ENCODE measurements at places on chromosomes 6 and 20. TPM values are rescaled to one million over a fixed set of nuclear protein-coding genes. Genes with fewer than 3 reads are reported as not detected.

Gene SMPDL3A
- total RNA-seq = not detected

Gene TBX18
- not detected for total RNA-seq

Gene LPA
- not detected for total RNA-seq

Gene NRSN1
- not detected for total RNA-seq

Gene HLA-DOB
- 3.1 TPM for total RNA-seq

DNA sequence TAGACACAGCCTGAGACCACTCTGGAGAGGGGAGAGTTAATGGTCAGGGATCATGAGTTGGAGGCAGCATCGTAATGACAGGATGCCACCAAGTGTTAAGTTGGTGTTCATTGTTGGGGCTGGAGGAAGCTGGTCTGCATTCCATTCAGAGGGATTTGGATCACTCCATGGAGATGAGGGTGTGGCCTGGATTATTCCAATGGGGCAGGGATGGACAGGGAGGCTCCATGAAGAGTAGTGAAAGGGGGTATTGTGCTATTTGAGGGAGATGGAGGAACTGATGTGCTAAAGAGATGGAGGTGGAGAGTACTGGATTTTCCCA is 1.1 kb downstream of the SAPCD1 start:
- DNase-seq = no peak
- H3K36me3 ChIP-seq = peaks cover 34% of the 10 kb centered on the region
- H3K27ac ChIP-seq = peak overlapping the region; percentile 67
- H3K27me3 ChIP-seq = no peaks in the 10 kb centered on the region

- H3K36me3 ChIP-seq = peaks cover 22% of the 10 kb centered on the region
- H3K4me3 ChIP-seq = peak overlapping the region; percentile 84
- H3K27ac ChIP-seq = peak overlapping the region; percentile 92
- peaks cover 26% of the 10 kb centered on the region for H3K4me1 ChIP-seq
Measured at GRCh38 chr6:152232501-152233151, 404.5 kb downstream of the SYNE1 start.

GRCh38 chr6:132202574-132202973 is 198.7 kb downstream of the MOXD1 start:
- H3K36me3 ChIP-seq = no peaks in the 10 kb centered on the region
- peaks cover 10% of the 10 kb centered on the region for H3K27me3 ChIP-seq
- no peaks in the 10 kb centered on the region for H3K4me1 ChIP-seq
- H3K4me3 ChIP-seq = no peak overlapping the region

GRCh38 chr6:7542874-7543624 is 1.6 kb downstream of the DSP start:
- DNase-seq = no peak
- H3K36me3 ChIP-seq = no peaks in the 10 kb centered on the region
- H3K27ac ChIP-seq = no peak overlapping the region
- peak overlapping the region; percentile 76 for H3K4me3 ChIP-seq
- H3K4me1 ChIP-seq = peaks cover 7% of the 10 kb centered on the region
- H3K27me3 ChIP-seq = peaks cover 80% of the 10 kb centered on the region

DNA sequence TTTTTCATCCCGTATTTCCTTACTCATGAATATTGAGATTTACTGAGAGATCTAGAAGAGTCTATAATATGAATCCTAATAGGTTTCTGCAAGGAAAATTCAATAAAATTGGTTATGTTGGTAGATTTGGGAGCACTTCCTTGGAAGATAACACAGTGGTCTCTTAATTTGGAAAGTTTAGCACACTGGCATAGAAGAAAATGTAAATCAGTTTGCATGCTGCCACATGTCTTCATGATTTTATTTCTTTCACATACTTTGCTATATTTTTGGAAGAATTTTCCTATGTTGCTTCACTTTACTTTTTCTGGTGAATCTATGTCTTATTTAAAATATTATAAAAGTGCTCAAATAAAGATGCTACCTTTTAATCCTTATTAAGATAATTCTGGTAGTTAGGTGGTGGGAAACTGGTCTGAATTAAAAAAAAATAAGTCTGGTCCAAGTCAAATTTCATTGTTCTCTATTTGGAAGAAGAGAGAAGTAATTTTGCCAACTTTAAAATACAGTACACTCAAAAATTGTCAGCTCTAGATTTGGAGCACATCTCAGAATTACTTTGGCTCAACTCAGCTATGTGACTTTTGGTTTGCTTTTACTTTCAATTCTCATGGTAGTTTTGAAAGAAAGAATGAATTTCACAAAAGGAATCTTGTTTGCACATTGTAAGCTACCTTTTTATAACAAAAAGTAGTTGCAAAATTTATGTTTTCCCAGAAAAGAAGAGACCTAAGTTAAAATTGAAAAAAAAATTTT is 197.3 kb downstream of the CENPW start:
- H3K27ac ChIP-seq = no peak overlapping the region
- no peaks in the 10 kb centered on the region for H3K36me3 ChIP-seq
- peaks cover 2% of the 10 kb centered on the region for H3K27me3 ChIP-seq
- no peak for DNase-seq

GRCh38 chr20:3074812-3075211 is 3.4 kb downstream of the OXT start:
- no peak overlapping the region for H3K4me3 ChIP-seq
- H3K36me3 ChIP-seq = no peaks in the 10 kb centered on the region
- peaks cover 36% of the 10 kb centered on the region for H3K27me3 ChIP-seq
- H3K27ac ChIP-seq = no peak overlapping the region
- no peak for DNase-seq
- H3K4me1 ChIP-seq = peaks cover 25% of the 10 kb centered on the region

GRCh38 chr6:146369866-146370265 is 173.8 kb upstream of the RAB32 start:
- H3K27ac ChIP-seq = no peak overlapping the region
- H3K36me3 ChIP-seq = no peaks in the 10 kb centered on the region
- DNase-seq = no peak
- H3K4me1 ChIP-seq = no peaks in the 10 kb centered on the region
- H3K27me3 ChIP-seq = no peaks in the 10 kb centered on the region

GRCh38 chr6:32117461-32117860 is 8.3 kb upstream of the TNXB start:
- H3K36me3 ChIP-seq = peaks cover 17% of the 10 kb centered on the region
- H3K4me3 ChIP-seq = no peak overlapping the region
- no peaks in the 10 kb centered on the region for H3K27me3 ChIP-seq
- peaks cover 2% of the 10 kb centered on the region for H3K4me1 ChIP-seq
- no peak overlapping the region for H3K27ac ChIP-seq

Measured in activated naive CD8-positive, alpha-beta T cell treated with anti-CD3 and anti-CD28 coated beads, Interleukin-2, amount 10 ng/mL, durations not matched to agents 7 days and 5 days (primary cell).